ENCODE measurements at places on chromosomes 7 and 10.

DNA sequence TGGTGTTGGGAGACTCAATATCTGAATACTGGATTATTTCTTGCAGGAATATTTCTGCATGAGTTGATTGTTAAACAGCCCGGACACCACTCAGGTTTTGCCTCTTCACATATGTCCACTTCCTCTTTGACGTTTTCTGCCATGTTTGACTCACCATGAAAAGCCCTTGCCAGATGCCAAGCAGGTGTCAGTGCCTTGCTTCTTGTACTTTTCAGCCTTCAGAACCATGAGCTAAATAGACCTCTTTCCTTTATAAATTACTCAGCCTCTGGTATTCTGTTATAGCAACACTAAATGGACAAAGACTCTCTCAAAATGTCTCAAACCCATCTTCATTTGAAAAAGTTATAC is 24.7 kb upstream of the MACC1 start:
- DNase-seq = no peak

GRCh38 chr7:21149809-21150208 is 278.1 kb upstream of the SP4 start:
- no peak for DNase-seq

GRCh38 chr10:97916586-97916985 is 66.9 kb downstream of the GOLGA7B start:
- no peak for DNase-seq

DNA sequence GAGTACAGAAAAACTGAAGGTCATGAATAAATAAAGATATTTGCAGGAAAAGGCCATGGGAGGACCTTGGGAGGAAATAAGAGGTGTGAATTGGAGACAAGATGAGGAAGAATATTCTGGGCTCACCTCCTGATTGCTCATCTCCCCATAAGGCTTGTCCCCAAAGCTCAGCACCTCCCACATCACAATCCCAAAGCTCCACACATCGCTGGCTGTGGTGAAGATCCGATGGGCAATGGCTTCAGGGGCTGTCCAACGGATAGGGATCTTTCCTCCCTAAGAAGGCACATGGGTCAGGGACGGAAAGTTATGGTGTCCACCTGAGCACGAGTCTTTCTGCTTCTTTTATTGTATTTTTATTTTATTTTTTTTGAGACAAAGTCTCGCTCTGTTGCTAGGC is 12.9 kb downstream of the ZYX start:
- no peak for DNase-seq

DNA sequence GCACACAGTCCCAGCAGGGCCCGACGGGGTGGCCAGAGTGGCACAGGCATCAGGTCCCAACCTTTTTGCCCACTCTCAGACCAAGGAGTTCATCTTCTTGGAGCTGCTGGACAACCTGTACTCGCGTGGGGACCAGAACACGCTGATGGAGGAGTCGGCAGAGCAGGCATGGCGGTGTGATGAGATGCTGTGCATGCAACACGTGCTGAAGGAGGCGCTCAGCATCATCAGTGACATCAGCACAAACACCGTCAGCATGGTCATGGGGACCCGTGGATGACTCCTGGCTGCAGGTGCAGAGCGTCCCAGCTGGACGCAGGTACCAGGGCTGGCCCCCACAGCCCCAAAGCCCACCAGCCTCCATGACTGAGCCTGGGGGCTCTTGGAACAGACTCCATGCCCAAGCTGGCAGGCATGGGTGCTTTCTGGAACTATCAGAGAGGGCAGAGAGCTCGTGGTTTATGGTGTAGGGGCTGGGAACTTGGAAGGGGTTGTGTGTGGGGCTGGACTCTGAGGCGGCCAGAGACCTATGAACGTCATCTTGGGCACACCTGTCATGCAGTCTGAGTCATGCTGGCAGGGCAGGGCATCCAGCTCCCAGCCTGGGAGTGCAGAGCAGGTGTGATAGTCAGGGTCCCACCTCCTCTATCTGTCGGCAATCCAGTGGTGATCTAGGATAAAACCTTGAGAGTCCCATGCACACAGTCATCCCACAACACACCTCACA is 8.2 kb upstream of the MTPAP start:
- DNase-seq = no peak

GRCh38 chr7:132472463-132473120 is 103.7 kb downstream of the PLXNA4 start:
- DNase-seq = no peak

DNA sequence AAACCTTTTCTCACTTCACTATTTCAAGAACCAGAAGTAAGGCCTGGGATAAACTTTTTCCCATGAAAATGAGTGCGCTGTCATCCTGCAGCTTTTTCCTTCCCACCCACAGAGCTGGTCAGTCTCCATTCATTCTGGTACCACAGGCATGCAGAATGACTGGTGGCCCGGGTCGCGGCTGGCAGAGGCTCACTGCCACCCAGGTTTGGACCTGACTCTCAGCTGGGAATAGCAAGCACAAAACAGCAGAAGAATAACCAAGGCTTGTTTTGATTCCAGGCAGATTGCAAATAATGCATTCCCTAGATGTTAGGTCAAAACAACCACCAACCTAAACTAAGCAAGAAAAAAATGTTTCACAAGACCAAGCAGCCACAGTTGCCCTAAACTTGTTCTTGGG is 190.5 kb upstream of the NRP1 start:
- DNase-seq = no peak

DNA sequence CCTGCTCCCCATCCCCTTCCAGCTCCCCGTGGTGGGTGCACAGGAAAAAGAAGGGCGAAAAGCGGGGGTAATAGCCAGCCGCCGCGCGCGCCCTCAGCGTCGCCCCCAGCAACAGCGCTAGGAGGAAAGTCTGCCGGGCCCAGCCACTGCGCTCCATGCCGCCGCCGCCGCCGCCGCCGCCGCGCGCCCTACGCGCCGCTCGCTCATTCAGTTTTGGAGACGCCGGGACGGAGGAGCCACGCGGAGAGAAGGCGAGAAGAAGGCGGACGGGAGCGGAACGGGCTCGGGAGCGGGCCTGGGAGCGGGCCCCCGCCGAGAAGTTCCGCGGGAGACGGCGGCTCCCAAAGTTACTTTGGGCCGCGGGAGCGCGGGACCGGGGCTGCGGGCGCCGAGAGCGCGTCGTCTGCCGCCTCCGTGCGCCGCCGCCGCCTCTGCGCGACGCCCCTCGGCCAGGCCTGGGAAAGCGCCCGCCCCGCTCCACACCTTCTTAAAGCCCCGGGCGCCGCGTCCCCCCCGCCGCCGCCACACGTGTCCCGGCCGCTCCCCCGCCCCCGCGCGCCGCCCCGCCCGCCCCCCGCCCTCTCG is at the start of gene RELN:
Gene RELN, minus strand, starts transcription at position 459 of the 585 bp plus-strand sequence. Its CDS starts 302 bp downstream, at position 157.
- DNase-seq = no peak

Data from KBM-7 (cell line).